ENCODE measurements at places on chromosomes 3 and 15.

- DNase-seq = no peak
Observed at GRCh38 chr3:134034005-134034785, 4.5 kb upstream of the SLCO2A1 start.

GRCh38 chr3:26559227-26559626 lies 63.3 kb upstream of the LRRC3B start:
- DNase-seq = no peak

- no peak for DNase-seq
Observed at GRCh38 chr3:26621906-26622620, 509 bp upstream of the LRRC3B start.

DNA sequence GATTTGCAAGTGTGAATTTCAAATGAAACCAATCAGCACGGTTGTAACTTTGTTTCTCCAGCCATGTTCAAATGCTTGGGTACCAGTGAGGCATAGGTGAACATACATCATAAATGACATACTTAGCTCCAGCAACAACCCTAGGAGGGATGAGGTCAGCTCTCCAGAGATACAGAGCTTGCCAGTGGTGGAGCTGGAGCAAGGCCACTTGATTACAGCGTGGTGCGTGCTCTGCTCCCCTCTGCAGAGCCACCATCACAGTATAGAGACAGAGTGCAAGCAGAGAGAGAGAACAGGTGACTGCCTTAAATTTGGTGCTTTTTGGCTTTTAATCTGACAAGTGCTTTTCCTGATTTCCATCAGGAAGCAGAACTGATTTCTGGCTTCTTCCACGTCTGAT lies 275.1 kb downstream of the PDZRN3 start:
- DNase-seq = no peak

GRCh38 chr3:23691357-23691895 lies 114.3 kb upstream of the UBE2E1 start:
- no peak for DNase-seq

DNA sequence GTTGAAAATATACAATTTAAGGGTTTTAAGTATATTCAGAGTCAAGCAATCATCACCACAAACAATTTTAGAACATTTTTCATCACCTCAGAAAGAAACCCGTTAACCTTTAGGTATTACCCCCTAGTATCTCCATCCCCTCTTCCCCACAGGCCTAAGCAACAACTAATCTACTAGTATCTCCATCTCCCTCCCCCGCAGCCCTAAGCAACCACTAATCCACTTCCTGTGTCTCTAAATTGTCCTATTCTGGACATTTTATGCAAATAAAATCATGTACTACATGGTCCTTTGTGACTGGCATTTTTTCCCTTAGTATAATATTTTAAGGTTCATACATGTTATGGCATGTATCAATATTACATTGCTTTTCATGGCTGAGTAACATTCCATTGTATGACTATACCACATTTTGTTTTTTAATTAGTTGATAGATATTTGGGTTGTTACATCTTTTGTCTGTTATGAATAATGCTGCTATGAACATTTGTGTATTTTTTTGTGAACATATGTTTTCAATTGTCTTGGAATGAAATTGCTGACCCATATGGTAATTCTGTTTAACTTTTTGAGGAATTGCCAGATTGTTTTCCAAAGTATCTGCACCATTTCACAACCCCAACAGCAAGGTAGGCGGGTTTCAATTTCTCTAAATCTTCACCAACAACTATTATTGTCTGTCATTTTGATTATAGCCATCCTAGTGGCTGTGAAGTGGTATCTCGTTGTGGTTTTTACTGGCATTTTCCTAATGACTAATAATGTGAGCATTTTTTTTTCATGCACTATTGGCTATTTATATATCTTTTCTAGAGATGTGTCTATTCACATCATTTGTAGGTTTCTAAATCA lies 215.6 kb upstream of the CD96 start:
- DNase-seq = no peak

GRCh38 chr3:133038089-133038730 lies at the start of gene TMEM108:
TMEM108 (plus strand) TSS chr3:133038391.
- DNase-seq = no peak

- no peak for DNase-seq
Observed at GRCh38 chr3:133123636-133124035, 85.4 kb downstream of the TMEM108 start.

DNA sequence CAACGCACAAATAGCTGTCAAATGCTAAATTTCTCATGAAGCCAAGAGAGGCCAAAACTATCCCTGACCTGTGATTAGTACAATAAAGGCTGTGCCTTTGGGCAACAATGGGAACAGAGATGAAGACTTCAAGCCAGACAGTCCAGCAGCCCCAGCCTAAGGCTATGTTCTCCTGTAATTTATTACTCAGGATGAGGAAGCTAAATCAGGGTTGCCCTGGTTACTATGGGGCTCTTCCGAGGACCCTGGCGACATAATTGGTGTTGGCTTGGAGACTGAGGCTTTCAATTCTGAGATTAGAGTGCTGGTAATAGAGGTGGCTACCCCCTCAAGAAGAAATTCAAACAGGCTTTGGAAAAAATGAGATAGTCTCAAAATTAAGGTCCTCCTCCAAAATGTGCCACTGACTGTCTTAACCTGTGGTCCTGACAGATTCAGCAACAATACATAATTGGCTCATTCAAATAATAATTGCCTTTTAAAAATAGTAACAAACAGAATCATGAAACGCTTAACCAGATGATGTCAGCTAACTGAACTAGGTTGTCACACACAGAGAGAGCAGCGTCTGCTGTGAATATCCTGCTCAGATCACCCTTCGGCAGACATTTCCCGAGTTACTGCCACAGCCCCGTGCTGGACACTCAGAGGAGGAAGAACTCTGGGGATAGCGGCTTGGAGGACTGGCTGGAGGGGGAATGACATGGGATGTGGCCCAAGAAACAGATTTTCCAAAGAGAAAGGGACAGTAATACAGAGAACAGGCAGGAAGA lies 43.0 kb downstream of the NSMCE3 start:
- no peak for DNase-seq

DNA sequence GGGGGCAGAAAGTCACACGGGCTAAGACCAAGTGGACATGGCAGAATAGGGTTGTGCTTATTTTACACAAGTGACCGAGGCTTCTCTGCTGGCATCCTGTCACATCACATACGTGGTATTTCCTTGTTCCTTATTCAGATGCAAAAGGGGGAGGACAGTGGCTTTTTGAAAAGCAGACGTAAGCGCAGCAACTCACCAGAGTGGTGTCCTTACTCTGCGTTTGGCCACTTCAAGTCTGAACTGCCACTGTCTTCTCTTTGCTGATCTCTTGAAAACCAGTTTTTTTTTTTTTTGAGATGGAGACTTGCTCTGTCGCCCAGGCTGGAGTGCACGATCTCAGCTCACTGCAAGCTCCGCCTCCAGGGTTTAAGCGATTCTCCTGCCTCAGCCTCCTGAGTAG lies 113.2 kb downstream of the SOX2 start:
- DNase-seq = no peak

- DNase-seq = no peak
Observed at GRCh38 chr3:10400050-10400748, 79.3 kb upstream of the SEC13 start.

DNA sequence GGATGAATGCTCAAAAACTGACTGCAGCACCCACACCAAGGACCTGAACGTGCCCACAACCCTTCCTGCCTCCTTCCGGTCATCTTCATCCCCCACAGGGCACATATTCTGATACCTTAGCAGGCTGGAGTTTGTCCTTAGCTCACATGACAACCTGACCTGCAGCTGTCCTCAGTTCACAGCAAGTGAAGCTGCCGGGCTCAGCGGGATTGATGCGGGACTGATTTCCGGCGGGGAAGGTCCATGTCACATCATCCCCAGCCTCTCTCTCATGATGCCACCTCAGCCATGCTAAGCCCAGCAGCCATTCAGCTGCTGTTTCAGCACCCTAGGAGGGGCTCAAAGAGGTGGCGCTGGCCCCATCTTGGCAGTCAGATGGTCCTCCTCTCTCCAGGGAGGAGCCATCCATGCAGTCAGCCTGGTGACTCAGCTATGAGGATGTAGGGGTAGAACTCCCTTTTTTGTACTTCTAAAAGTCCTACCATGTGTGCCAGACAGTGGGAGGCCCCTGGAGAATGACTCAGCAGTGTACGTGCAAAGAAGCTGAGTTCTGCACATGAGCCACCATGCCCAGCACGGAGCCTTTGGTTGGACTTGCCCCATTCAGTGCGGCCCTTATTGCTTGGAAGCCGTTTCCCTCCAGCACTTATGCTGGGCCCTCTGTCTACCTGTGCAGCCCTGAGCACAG lies 9.5 kb downstream of the CA12 start:
- DNase-seq = no peak

DNA sequence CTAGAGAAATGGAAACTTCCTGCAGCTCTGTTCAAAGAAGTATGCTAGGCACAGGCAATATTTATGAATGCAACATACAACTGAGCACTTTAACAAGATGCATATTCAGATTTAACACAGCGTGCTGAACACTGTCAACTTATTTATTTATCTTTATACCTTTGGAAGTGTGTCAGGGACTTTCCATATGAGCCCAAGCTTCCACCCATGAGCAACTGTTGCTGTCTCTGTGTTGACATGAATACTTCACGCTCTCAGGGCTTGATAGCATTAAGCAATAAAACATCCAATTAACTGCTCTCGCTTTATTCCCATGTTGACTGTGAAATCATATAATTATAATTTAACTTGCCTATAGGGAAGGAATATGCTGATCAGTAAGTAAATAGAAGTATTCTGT lies 116.6 kb upstream of the ROBO1 start:
- DNase-seq = no peak

DNA sequence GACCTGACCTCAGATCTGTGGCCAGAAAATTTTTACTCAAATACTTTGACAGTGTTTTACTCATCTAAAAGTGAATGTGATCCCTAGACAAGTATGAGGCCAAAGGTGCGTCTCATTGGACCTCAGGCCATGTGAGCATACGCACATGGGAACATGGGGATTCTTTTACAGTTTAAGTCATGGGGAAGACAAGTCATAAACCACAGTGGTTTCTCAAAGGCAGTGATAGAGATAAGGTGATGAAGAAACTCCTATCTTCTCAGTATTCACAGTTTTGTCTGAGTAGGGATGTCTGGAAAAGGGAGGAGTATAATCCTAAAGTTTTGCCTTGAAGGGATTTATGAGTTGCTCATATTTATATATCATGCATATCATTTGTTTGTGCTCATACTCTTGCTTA lies 173.8 kb downstream of the FNDC3B start:
- no peak for DNase-seq

- no peak for DNase-seq
Observed at GRCh38 chr15:58249646-58250312, 111.6 kb downstream of the AQP9 start.

DNA sequence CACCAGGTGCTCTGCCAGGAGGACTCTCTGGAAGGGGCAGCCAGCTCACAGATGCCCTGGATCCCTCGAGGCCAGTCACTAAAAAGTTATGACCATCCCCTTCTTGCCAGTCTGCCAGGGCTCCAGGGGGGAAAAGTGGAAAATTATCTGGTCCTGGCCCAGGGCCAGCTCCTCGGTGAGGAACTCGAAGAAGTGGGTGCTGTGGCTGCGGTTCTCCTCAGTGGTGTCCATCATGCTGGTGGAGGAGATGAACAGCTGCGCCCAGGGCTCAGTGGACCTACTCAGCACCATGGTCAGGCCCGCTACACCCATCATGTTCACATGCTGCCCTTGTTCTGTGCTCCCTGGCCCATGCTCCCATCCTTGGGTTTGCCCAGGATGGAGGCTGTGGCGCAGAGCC lies 19.2 kb downstream of the EXOG start:
- DNase-seq = no peak
